ENCODE measurements at places on chromosomes 3 and 15.

GRCh38 chr3:37611771-37612170, 249.9 kb upstream of the CTDSPL start:
- no peak for DNase-seq

DNA sequence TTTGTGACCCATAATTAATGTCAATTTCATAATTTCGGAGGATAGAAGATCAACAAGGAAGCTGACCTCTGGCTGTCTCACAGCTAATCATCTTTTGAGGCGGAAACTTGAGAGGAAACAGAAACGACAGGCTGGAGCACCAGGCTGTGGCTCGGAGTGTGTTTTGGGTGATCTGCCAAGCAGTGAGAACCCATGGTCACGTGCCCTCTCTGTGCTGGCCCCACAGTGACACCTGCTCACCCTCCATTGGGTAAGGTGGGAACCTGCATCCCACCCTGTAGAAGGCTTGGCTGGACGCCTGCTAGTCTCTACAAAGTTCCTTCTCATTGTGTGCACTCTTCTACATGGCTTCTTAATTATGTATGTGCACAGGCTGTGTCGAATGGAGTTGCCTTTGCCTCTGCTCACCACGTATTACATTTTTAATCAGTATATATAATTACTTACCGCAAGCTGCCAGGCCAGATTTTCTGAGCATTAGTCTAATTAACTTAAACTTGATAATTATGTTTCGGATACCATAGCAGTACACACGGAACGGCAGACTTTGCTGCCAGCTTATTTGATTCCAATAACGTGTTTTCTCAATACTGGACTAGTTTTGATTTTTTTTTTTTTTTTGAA, 719.4 kb upstream of the CFAP20DC start:
- DNase-seq = no peak

GRCh38 chr3:145387211-145387610, 773.8 kb downstream of the PLOD2 start:
- no peak for DNase-seq

GRCh38 chr3:72427624-72428023, 420.6 kb downstream of the SHQ1 start:
- no peak for DNase-seq

GRCh38 chr3:172390792-172391191, 57.5 kb downstream of the GHSR start:
- DNase-seq = no peak

DNA sequence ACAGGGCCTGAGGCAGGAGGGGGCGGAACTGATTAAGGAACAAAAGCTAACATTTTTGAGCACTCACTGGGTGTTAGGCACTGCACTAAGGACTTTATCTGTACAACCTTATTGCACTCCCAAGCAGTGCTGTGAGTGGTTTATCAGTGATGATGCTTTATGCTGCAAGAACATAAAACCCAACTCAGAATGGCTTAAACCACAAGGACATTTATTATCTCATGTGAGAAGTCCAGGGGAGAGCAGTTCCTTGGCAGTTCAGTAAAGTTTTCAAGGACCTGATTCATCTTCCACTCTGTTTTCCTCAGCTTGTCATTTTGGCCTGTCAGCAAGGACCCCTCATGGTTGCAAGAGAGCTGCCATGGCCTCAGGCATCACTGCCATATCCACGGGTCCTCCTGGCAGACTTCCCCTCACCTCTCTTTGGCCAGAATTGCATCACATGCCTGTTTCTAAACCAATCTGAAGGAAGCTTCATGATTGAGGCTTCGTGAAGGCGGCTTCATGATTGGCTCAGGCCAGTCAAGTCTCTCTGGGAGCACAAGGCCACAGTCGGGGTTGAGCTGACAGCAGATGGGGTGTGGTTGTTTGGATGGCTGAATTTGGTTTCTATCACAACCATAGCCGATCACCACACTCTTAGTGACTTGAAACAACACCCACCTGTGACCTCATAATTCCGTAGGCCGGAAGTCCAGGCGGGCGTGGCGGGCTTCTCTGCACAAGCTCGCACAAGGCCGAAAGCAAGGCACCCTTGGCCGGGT, 15.8 kb downstream of the EFCC1 start:
- no peak for DNase-seq

DNA sequence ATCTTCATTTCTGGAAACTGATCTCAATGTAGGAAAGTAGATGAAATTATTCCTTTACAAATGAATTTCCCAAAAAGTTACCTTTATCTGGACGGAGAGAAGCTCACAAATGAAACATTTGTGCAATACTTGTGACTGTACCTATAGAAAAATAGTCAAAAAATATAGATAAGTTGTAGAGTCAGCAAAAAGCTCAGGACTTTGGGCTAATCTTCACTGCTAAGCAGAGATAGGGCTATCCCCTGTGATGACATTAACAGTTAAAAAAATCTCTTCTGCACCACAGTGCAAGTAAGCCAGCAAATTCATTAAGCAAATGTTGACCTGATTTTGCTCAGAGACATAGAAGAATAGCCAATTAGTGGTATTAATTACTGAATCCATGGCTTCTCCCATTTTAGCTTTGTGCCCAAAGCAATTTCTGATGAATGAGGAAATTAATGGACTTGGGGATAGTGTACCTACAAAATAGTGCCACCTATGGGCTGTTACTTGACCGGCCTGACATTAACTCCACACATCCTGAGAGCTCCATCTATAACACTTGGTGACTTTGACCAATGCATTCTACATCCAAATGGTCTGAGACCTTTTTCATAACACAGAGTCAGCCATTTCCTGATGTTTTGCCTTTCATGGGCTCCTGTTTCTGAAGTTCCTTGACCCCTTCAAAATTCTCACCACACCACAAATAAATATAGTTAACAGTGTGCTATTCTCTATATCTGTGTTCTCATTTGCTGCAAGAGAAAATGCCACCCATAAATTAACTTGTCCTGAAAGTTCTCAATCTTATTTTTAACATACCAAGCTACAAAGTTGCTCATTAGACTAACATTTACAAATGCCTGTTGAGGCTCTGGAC, 105.0 kb downstream of the SSR3 start:
- no peak for DNase-seq

GRCh38 chr15:32873284-32874114, 155.7 kb downstream of the GREM1 start:
- no peak for DNase-seq

DNA sequence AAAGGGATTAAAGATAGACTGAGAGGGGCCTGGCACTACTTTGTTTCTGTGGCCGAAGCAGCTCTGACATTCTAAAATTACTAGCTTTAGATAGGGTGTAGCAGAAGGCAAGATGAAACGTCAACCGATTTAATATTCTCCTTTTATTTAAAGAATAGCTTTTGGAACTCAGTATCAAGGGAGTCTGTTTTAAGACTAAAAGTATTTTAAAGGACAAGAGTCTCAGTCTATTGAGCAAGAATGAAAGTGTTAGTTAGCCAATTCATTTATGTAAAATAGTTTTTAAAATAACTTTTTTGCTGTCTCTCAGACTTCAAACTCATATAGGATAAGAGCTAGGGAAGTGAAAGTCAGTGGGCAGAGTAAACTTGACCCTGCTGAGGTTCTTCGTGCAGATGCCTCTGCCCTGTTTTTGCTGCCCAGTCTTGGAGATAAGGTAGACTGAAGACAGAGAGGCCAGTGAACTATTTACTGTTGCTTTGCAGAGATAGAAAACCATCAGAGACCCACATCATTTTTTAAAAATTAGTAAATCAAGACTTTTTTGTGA, 1090.9 kb downstream of the ROBO2 start:
- no peak for DNase-seq

DNA sequence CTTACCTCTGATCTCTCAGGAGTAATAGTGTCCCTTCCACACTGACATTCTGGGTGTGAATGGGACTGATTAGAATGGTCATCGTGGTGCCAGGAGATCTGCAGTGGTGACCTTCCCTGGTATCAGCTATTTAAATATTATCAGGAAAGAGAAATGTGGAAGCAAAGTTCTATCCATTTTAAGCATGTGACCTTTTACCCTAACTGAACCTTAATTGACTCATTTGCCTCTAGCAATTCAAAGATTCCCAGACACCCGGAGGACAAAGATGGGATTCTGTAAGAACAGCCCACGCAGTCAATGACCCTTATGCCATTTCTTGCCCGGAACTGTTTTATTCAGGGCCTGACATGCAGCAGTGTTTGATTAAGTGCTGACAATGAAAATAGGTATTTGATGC, 10.3 kb downstream of the LIPC start:
- DNase-seq = no peak

DNA sequence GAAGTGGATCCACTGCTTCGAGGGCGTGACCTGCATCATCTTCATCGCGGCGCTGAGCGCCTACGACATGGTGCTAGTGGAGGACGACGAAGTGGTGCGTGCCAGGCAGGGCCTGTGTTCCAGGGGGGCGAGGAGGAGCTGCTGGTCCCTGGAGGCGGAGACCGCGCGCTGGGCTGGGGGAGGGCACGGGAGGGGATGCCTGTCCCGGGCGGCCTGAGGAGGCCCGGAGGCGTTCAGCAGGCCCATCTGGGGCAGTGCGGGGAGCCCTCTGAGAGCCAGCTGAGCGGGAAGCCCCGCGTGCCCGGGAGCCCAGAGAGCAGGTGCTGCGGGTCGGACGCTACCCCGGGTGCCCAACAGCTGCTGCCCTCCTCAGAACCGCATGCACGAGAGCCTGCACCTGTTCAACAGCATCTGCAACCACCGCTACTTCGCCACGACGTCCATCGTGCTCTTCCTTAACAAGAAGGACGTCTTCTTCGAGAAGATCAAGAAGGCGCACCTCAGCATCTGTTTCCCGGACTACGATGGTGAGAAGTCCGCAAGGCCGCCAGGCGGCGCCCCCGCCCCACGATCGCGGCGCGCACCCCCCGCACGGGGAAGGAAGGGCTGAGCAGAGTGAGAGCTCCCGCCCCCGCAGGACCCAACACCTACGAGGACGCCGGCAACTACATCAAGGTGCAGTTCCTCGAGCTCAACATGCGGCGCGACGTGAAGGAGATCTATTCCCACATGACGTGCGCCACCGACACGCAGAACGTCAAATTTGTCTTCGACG, 2.9 kb downstream of the GNAT1 start:
- DNase-seq = no peak

GRCh38 chr15:62454567-62455172, 289.6 kb upstream of the C2CD4B start:
- DNase-seq = no peak

GRCh38 chr3:45572755-45573154, 21.8 kb upstream of the LIMD1 start:
- DNase-seq = no peak

GRCh38 chr3:170754311-170754693, 115.7 kb downstream of the RPL22L1 start:
- no peak for DNase-seq

- DNase-seq = no peak
Observed at GRCh38 chr15:77042245-77042919, 28.5 kb downstream of the TSPAN3 start.

Data from esophagus squamous epithelium (tissue), 5 donors.